ENCODE measurements at places on chromosomes 16 and 17. TPM values are rescaled to one million over a fixed set of nuclear protein-coding genes. Genes with fewer than 3 reads are reported as not detected.
A peak's percentile ranks its signal among the peaks of the same experiment; 100 is the strongest.

CLEC18A gene
- total RNA-seq: not detected

TBC1D28 gene
- total RNA-seq: not detected

UMOD gene
- total RNA-seq: not detected

TTYH2 gene
- total RNA-seq: 26.0 TPM

DNA sequence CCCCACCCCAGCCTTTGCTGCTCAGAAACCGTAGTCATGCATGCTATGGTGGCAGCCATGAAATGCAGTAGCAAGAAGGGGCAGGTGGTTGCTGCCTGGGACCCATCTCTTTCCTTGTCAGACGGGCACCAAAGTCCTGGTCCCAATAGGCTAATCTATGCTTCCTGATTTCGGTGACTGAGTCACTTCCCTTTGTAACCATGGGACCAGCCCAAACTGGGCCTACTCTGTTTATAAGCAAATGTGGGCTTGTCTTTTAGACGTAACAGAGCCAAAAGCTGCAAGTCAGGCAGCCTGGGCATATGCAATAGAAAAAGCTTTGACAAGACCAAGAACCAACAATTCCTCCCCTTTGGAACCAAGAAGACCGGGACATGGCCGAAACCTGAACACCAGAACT is 99.1 kb upstream of the RBBP6 start:
- no peak overlapping the region for H3K4me3 ChIP-seq
- DNase-seq: no peak
- H3K4me1 ChIP-seq: no peaks in the 10 kb centered on the region
- no peaks in the 10 kb centered on the region for H3K27me3 ChIP-seq
- H3K27ac ChIP-seq: no peak overlapping the region

GRCh38 chr17:48244121-48244711 is 136.7 kb downstream of the SNX11 start:
- no peak for DNase-seq
- H3K27me3 ChIP-seq: no peaks in the 10 kb centered on the region
- no peak overlapping the region for H3K4me3 ChIP-seq
- no peak overlapping the region for H3K27ac ChIP-seq

GRCh38 chr16:86398201-86398600 is 112.1 kb upstream of the FOXF1 start:
- no peak for DNase-seq
- H3K4me1 ChIP-seq: no peaks in the 10 kb centered on the region
- H3K27ac ChIP-seq: no peak overlapping the region
- H3K27me3 ChIP-seq: no peaks in the 10 kb centered on the region

SOST gene
- not detected for total RNA-seq

DNA sequence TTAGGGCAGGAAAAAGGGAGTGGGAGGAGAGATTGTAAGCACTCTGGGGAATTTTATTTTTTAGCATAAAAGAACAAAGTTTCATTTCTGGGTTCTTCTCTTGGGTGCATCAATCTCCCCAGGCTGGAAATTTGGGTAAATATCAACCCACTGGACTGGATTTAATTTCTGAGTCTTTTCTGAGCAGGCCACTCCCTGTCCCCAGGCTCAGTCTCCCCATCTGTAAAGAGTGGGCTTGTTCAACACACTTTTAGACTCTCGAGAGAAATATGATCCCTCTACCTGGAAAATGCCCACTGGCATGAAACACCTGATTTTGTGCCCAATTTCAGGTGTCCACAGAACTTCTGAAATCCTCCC is 617 bp upstream of the VTN start:
- H3K36me3 ChIP-seq: no peaks in the 10 kb centered on the region
- peak overlapping the region; percentile 69 for H3K27ac ChIP-seq
- peaks cover 37% of the 10 kb centered on the region for H3K4me1 ChIP-seq
- H3K4me3 ChIP-seq: no peak overlapping the region
- DNase-seq: no peak
- H3K27me3 ChIP-seq: no peaks in the 10 kb centered on the region

DNA sequence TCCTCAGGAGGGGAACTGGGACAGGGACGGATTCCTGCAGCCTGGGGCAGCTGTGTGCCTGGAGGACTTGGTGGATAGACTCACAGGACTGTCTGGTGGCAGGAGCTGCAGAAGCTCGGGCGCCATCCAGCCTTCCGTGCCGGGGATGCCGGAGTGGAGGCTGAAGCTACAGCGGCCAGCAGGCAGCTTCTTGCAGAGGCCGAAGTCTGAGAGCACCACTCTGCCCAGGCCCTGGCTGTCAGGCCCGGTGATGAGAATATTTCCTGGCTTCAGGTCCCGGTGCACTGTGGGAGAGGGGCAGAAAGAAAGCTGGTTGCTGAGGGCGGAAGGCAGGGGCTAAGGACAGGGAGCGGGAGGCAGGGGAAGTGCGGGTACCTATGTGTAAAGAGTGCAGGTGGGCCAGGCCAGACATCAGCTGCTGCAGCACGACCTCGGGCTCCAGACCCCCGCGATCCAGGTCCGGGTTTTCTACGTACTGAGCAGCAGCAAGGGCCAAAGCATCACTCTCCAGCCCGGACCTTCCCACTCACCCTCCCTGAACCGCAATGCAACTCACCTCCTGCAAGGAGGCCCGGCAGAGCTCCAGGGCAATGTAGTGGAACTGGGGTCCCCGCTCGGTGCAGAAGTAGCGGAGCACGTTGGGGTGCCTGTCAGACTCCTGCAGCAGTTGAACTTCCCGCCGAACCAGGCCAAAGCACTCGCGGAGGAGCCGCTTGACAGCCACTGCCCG is 16.1 kb downstream of the PLK1 start:
- H3K4me3 ChIP-seq: peak overlapping the region; percentile 40
- no peak for DNase-seq
- no peak overlapping the region for H3K27ac ChIP-seq
- H3K36me3 ChIP-seq: peaks cover 15% of the 10 kb centered on the region
- no peaks in the 10 kb centered on the region for H3K27me3 ChIP-seq

SP2 gene
- total RNA-seq: 11.7 TPM

WNK4 gene
- total RNA-seq: 0.08 TPM

KRT32 gene
- total RNA-seq: not detected

DNA sequence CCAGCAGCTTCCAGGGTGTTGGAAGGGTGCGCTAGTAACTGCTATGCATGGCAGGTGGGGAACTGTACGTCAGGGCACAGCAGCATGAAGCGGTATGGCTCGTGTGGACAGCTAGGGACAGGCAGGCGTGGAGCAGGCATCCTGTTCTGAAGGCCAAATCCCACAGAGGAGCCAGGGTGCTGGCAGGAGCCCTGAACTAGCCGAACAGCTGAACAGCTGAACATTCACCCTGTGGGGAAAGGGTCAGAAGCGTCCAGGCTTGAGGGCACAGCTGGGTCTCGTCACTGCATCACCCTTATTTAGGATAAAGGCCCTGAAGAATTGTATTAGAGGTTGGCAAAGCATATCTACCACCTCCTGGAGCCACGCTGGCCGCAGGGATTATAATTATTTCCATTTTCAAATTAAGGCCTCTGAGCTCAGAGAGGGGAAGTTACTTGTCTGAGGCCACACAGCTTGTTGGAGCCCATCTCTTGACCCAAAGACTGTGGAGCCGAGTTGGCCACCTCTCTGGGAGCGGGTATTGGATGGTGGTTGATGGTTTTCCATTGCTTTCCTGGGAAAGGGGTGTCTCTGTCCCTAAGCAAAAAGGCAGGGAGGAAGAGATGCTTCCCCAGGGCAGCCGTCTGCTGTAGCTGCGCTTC is 3.3 kb upstream of the STH start:
- no peak overlapping the region for H3K27ac ChIP-seq
- no peak for DNase-seq

GRCh38 chr16:58516768-58517107 is 1.4 kb downstream of the SETD6 start:
- no peak overlapping the region for H3K4me3 ChIP-seq
- peaks cover 18% of the 10 kb centered on the region for H3K4me1 ChIP-seq
- H3K27ac ChIP-seq: no peak overlapping the region
- H3K27me3 ChIP-seq: no peaks in the 10 kb centered on the region
- DNase-seq: no peak

GRCh38 chr16:66474750-66475199 is 47.7 kb downstream of the BEAN1 start:
- H3K27me3 ChIP-seq: no peaks in the 10 kb centered on the region
- no peaks in the 10 kb centered on the region for H3K36me3 ChIP-seq
- no peak overlapping the region for H3K4me3 ChIP-seq
- DNase-seq: no peak
- no peak overlapping the region for H3K27ac ChIP-seq
- no peaks in the 10 kb centered on the region for H3K4me1 ChIP-seq

DNA sequence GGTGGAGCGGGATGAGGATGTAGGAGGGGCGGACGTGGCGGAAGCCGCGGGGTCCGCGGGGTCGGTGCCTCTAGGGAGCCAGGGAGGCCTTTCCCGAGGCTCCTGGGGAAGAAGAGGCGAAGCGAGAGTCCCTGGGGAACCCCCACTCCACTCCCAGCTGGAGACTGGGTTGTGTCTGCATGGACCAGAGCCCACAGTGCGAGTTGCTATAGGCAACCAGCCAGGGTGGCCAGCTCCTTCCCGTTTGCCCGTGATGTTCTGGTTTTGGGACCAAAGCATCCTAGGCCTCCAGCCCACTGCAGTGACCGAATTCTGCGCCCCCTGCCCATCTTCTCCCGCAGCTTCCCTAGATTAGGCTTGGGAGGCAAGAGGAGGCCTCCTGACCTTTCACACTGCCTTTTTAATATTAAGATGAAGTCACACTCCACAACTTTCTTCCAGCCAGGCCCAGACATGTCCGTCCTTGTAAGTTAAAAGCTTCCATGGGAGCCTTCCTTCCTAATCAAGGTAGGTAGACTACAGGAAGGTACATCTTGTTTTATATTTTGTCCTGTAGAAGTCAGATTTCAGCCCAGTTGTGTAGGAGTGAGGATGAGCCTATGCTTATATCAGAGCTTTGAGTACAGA is 469 bp downstream of the AMZ2 start:
- no peaks in the 10 kb centered on the region for H3K4me1 ChIP-seq
- peak; percentile 73 for DNase-seq
- no peaks in the 10 kb centered on the region for H3K36me3 ChIP-seq
- H3K4me3 ChIP-seq: peak overlapping the region; percentile 74
- peak overlapping the region; percentile 98 for H3K27ac ChIP-seq

CPHXL2 gene
- not detected for total RNA-seq

LPCAT2 gene
- total RNA-seq: 5.0 TPM

KCNG4 gene
- total RNA-seq: not detected

ZNF771 gene
- 14.3 TPM for total RNA-seq

DNA sequence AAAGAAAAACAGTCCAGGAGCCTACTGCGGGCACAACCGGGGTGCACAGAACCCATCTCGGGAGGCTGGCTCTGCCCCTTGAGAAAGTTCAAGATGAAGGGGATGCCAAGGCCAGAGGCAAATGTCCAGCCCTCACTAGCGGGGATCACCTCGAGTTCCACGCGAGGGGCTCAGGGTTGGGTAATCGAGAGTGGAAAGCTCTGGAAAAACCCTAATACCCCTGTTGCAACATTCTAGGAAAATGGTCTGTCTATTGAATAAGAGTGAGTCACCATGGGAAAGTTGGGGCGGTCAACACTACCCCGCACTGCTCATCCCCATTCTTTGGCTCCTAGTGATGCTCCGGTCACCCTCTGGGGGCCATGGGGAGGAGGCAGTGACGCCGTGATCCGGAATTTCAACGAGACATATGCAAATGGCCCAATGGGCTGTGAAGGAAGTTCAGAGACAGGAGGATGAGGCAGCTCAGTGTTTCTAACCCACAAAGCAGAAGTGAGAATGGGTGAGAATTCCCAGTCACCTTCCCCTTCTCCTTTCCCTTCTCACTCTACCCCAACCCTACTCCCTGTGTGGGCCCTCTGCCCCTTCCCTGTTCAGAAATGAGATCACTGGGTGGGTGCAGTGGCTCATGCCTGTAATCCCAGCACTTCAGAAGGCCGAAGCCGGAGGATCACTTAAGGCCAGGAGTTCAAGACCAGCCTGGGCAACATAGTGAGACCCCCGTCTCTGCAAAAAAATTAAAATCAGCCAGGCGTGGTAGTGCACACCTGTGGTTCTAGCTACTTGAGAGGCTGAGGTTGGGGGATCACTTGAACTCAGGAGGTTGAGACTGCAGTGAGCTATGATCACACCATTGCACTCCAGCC is 22.4 kb downstream of the SOCS3 start:
- no peak overlapping the region for H3K4me3 ChIP-seq
- no peak overlapping the region for H3K27ac ChIP-seq
- no peak for DNase-seq
- H3K4me1 ChIP-seq: peaks cover 10% of the 10 kb centered on the region
- H3K27me3 ChIP-seq: no peaks in the 10 kb centered on the region

DNA sequence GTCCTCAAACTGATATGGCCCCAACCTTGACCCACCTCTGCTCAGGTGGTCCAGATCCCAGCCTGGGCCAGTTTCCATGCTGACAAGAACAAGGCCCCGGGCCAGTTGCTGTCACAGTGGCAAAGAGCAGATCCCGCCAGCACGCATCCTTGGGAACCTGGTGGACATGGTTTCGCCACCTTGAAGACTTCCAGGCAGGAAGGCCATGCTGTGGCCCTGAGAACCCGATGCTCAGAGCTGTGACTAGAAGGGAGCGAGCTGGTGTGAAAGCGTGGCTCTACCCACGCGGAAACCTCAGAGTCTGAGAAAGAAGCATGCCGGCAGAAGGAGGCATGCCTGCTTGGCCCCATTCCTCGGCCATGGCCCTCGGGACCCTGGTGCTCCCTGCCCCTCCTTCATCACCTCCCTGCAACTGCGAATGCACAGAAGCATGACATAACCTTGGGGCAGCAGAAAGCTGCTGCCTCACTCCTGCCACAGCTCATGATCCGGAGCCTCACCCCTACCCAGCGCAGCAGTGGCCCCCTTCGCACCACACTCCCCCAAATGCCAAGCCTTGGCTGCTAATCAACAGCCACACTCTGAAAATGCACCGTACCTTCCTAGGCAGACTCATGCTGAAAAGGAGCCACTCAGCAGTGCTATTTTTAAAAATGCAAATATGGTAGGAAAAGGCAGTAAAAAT is 33.2 kb downstream of the UBE2O start:
- no peak overlapping the region for H3K4me3 ChIP-seq
- peak overlapping the region; percentile 77 for H3K27ac ChIP-seq
- DNase-seq: no peak
- H3K36me3 ChIP-seq: no peaks in the 10 kb centered on the region
- H3K4me1 ChIP-seq: no peaks in the 10 kb centered on the region
- H3K27me3 ChIP-seq: no peaks in the 10 kb centered on the region

KRTAP3-1 gene
- total RNA-seq: not detected

GRCh38 chr17:40349895-40350688 is 14.4 kb downstream of the GJD3 start:
- no peaks in the 10 kb centered on the region for H3K27me3 ChIP-seq
- peaks cover 54% of the 10 kb centered on the region for H3K36me3 ChIP-seq
- peak; percentile 76 for DNase-seq
- H3K4me3 ChIP-seq: no peak overlapping the region
- H3K27ac ChIP-seq: peak overlapping the region; percentile 95
- H3K4me1 ChIP-seq: no peaks in the 10 kb centered on the region

GNGT2 gene
- total RNA-seq: 1.4 TPM

- peaks cover 18% of the 10 kb centered on the region for H3K4me1 ChIP-seq
- H3K27ac ChIP-seq: no peak overlapping the region
- peaks cover 43% of the 10 kb centered on the region for H3K36me3 ChIP-seq
Measured at GRCh38 chr16:75617121-75617520, 6.0 kb downstream of the ADAT1 start.
